Activated T-cell treated with anti-CD3 and anti-CD28 coated beads, Interleukin-2, amount 50 U/mL, for 72 hours (primary cell): ENCODE measurements at places on chromosomes 7 and 10. TPM values are rescaled to one million over a fixed set of nuclear protein-coding genes. Genes with fewer than 3 reads are reported as not detected.
A peak's percentile ranks its signal among the peaks of the same experiment; 100 is the strongest.

DNA sequence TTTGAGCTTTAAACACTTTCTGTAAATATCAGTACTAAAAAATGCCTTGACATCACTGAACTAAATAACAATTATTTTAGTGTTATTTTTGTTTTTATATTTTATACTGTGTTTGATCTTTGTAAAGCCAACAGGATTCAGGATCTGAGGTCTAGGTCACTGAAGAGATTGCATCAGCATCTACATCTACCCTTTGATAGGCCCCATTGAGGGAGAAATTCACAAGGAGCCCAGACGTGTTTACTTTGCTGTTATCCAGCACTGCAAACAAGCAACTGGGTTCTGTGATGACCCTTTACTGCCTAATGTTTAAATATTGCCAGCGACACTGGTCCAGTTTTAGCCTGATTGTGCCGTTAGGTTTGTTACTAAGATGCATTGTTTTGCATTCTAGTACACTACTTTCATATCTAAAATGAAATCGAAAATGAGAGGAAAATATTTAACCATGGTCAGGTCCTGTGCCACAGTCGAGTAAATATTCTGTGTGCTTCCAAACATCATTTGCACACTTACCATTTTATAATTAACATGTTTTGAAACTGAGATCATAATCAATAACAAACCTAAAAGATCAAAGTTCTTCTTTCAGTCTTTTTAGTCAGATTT, 48.7 kb downstream of the SP8 start:
- no peak for DNase-seq

DNA sequence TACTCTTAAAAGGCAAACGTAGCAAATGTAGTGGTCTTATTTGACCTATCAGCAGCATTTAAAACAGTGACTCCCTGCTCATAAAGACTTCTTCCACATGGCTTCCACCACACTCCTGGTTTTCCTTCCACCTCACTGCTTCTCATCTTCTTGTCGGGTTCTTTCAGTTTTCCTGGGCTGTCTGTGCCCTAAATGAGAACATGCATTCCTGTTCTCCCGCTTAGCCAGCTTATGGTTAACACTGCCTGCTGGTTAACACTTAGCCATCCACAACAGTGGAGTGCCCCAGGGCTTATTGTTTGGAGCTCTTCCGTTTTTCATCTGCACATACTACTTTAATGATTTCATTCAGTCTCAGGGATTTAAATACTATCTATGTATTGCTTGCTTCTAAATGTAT, 34.3 kb upstream of the EXOC6 start:
- DNase-seq: no peak

- DNase-seq: peak; percentile 7
Observed at GRCh38 chr10:37754538-37755323, 102.7 kb downstream of the ZNF248 start.

- no peak for DNase-seq
Observed at GRCh38 chr10:74598891-74599566, 227.4 kb upstream of the KAT6B start.

- DNase-seq: no peak
Observed at GRCh38 chr7:27064661-27065060, 31.1 kb downstream of the HOXA1 start.

The FAM25C gene
- not detected for total RNA-seq

The GIMAP8 gene
- 10.2 TPM for total RNA-seq

The PAX4 gene
- total RNA-seq: not detected

GRCh38 chr10:44240584-44241205, 144.2 kb downstream of the CXCL12 start:
- DNase-seq: no peak

DNA sequence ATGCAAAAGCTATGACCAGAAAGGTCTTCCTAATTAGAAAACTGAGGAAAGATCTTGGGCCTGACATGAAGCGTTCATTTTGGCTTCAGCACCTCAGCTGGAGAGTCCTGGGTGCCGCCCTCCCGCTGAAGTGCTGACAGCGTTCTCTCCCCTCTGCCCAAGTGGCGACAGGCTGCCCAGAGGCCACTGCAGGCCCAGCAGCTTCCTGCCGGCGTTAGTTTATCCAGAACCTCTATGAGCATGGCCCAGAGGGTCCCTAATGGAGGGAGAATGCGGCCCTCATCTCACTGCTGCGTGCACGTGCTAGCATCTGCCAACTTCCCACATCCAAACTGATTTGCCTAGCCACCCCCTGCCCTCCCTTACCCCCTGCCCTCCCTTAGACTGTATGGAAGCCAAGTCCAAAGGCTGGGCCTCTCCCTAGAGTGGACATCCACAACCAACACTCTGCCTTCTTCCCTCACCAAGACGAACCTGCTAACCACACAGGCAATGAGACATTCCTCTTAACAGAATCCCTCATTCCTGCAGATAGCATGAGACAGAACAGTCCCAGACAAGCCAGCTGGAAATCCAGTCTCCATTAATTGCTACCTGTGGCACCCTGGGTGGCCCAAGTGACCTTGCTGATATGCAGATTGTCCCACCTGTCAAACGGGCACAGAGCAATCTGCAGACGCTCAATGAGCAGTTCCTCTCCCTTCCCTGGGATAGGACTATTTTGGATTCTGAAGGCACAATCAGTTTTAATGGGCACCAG, 108.4 kb downstream of the C10orf90 start:
- no peak for DNase-seq

GRCh38 chr10:47453141-47454007, 30.5 kb downstream of the ANXA8 start:
- no peak for DNase-seq

The PGAM1 gene
- total RNA-seq: 512 TPM

DNA sequence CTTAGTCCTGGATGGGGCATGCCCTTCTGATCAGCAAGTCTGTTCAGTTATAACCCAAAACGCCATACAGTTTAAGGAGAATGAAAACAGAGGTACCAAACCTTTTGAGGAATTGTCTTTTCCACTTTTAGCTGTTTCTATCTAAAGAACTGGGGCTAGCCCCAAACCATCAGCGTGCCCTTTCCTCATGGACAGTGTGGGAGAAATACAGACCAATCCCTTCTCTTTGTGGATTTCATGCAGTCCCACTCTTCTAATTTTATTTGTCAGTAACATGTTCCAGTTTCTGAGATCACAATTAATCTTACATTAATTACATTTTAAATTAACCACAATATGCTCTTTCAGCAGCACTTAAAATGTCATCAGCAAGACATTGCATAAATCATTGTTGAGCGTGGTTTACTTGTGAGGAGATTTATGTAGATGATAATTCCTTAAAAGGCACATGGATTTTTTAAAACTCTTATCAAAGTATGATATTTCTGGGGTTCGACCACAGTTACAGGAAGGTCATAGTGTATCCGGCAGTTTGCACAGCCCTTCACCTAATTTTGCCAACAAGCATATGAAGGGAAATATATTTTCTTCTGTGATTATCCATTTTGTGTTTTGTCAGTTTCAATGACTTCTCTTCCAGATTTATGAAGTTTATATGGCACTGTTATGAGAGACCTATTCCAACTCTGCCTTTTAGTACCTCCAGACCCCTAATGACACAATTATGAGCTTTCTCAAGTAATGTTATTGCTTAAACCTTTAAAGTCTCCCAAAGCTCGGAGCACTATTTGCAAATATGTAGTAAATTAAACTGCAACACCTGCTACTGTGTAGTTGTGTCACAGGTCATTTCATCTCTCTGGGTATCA, 868.4 kb upstream of the C7orf33 start:
- no peak for DNase-seq

The NPC1L1 gene
- 0.25 TPM for total RNA-seq

DNA sequence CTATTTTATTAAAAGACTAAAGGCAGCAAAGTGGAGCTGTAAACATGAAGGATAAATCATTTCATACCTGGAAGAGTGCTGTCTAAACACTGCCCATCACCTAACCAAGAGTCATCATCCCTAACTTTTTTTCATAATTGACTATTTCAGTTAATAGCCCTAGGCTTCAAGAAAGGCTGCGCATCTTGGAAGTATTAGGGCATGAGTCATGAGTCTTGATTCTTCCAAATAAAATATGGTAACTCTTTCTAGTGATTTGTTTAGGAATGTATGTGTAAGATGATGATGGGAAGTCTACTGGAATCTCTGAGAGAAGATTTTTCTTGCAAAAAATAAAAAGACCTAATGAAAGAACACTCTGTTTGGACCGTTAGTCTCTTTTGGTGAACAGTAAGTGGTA, 207.7 kb upstream of the AHR start:
- no peak for DNase-seq

The ELFN1 gene
- not detected for total RNA-seq

DNA sequence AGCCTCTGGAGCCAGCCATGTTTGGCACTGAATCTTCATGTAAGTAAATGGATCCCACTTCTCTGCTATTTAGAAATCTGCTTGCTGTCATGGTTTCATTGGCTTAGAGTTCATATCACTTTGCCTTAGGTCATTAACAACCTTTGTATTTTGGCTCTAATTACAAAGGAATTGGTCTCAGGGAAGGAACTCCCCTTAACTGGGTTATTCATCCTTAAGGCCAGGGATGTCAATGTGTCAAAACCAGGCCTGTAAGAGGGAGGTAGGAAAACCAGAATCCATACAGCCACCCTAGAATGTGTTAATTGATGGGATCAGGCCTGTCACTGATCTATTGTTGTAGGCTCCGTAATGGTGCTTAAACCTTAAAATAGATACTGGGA, 67.3 kb downstream of the ST7 start:
- DNase-seq: no peak

- no peak for DNase-seq
Observed at GRCh38 chr7:303425-303824, 13.5 kb downstream of the FOXL3 start.

The FAM237B gene
- total RNA-seq: not detected

DNA sequence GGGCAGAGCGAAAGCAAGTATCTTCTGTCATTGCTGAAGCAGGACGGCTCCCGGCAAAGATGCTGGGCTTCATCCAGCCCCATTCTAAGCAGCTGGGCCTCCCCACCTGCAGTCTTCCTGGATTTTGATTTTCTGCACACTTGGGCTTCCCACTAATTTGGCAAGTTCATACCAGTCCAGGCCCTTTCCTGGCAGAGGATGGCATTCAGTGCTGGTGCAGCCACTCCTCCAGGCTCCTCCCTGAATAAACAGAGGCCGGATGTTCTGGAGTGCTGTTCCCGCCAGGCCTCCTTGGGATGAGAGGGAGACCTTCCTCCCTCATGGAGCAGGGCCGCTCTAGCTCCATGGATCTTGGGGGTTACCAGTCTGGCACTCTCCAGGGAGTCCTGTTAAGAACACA, 3.4 kb downstream of the BAG3 start:
- no peak for DNase-seq

GRCh38 chr7:50687575-50688225, 95.0 kb downstream of the GRB10 start:
- DNase-seq: no peak

- DNase-seq: no peak
Observed at GRCh38 chr10:14539176-14539575, 208.5 kb upstream of the FRMD4A start.

DNA sequence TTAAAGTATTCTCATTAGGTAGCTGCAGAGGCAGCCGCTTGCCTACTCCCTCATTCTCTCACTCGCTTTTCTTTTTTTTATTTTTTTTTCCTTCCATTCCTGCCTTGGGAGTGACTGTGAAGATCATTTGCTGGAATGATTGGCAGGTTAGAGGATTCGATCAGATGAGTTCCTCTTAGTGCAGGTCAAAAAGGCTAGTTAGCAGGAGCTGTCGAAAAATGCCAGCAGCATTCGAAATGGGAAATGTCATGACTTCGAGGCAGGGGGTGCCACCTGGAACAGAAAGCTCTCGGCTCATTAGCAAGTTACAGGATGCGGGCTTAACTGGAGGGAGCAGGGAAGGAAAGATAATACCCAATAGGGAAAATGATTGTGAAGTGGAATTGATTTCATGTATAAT, 137.5 kb upstream of the FZD1 start:
- no peak for DNase-seq

DNA sequence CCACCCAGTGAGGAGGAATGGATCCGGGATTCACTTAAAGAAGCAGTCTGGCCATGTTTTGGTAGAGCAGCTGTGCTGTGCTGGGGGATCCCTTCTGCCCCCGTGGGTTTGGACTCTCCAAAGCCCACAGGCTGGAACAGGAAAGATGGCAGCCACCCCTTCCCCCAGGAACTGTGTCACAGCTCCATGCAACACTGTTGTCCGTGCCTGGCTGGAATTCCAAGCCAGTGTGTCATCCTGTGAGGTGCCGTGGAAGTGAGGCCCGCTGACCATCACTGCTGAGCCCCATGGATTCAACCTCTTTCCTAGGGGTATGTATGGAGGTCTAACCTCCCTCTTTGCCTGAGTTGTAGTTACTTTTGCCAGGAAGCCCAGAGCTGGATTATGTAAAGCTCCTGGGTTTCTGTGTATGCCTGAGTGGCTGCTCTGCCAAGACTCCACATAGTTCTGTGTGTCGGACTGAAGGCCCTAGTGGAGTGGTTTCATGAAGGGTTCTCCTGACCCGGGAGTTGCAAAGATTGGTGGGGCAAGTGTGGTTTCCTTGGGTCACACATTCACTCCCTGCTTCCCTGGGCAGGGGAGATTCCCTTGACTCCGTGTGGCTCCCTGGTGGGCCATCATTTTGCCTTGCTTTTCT, 35.1 kb upstream of the PCGF5 start:
- DNase-seq: no peak

DNA sequence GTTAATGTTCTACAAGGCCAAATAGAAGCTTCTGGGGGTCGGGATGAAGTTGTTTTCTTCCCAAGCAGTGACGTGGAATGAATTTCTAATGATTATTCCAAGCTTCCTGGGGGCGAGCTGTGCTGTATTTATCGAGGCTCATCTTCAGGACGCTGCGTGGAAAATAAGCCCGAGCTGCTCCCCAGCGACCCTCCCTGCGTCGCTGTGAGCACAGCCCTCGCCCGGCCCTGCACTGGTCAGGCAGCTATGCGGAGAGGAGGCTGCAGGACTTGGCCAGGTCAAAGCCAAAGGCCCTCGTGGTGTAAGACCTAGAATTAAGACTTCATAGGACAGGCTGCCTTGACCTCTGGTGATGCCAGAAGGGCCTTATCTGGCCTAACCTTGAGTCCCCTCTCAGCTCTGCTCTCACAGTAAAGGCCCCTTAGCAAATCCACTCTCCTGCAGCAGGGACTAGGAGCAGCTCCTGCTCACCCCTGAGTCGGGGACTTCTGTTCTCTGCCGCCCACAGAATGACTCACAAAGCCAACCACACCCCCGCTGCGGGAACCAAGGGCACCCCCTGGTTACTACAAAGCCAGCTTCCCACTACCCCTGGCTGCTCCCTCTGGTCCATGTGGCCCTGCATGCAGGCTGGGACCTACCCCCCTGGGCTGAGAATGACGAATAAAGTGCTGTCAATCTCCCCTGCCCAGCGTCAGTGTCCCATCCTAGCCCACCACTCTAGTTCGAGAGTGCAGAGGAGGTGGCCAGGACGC, 501.6 kb downstream of the TCERG1L start:
- DNase-seq: no peak

DNA sequence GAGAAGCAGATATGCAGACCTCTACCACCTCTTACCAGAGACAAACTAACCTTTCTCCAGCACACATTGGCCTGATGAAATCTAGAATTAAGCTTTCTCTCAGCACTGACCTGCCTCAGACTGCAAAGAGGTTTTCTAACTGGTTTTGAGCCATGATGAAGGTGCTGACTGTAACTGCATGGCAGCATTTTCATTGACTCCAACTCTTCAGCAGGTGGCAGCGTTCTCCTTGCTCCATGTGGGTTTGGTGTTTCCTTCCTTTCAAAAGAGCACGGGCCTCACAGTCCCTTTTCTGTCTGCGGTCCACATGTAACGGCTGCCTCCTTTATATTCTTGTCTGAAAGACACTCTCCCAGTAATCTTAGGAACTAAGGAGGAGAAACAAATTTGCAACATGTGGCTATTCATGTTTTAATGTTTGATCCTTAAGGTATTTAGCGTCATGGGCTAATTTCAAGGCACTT, 12.6 kb downstream of the KLLN start:
- peak; percentile 34 for DNase-seq

The XRCC2 gene
- total RNA-seq: 13.2 TPM
